ENCODE measurements at places on chromosomes 5 and 9.

GRCh38 chr9:86825299-86825698 lies 122.0 kb downstream of the GAS1 start:
- no peak for DNase-seq

- DNase-seq: no peak
These were observed 59.9 kb downstream of the VAV2 start for GRCh38 chr9:133932181-133932580.

DNA sequence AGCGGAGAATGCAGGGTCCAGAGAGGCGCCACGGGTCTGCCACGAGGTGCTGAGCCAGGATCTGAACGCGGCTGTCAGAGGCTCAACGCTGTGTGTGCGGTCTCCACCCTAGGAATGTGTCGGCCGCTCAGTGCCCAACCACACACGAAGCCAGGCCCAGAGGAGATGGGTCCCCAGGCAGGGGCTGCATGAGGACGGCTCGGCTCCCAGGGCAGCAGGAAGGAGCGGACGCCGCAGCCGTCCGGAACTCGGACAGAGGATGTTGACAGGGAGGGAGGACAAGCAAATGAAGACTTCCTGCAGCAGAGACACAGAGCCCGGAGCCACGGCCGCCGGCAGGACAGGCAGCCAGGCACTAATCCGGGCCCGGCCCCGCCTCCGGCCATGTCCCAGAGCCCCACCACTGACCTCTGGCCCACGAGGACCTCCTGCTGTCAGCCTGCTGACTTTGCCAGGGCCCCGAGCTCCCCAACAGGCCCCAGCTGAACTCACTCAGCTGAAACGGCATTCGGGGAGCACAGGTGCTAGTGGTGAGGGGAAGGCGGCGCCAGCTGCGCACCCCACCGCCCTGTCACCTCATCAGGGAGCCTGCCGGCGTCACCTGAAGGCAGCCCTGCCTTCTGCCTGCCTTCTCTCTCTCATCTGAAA lies 12.7 kb downstream of the VAV2 start:
- DNase-seq: no peak

GRCh38 chr9:10008101-10008799 lies 604.6 kb downstream of the PTPRD start:
- no peak for DNase-seq

GRCh38 chr9:108994695-108995094 lies 18.6 kb downstream of the CTNNAL1 start:
- DNase-seq: no peak

GRCh38 chr5:13331585-13331984 lies 612.9 kb downstream of the DNAH5 start:
- no peak for DNase-seq

DNA sequence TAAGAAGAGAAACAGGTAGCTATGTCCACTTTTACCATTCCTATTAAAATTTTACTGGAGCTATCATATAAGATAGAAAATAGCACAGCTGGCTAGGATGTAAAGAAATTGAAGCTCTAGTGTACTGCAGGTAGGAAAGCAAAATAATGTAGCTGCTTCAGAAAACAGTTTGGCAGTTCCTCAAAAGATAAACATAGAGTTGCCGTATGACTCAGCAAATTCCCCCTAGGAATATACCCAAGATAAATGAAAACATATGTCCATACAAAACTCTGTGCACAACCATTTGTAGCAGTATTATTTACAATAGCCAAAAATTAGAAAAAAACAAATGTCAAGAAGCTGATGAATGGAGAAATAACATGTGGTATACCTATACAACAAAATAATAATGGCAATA lies 64.6 kb upstream of the SHISAL2B start:
- DNase-seq: no peak
